ENCODE measurements at places on chromosomes 11 and 22. TPM values are rescaled to one million over a fixed set of nuclear protein-coding genes. Genes with fewer than 3 reads are reported as not detected.

SAMM50 gene
- 32.0 TPM for total RNA-seq

DNA sequence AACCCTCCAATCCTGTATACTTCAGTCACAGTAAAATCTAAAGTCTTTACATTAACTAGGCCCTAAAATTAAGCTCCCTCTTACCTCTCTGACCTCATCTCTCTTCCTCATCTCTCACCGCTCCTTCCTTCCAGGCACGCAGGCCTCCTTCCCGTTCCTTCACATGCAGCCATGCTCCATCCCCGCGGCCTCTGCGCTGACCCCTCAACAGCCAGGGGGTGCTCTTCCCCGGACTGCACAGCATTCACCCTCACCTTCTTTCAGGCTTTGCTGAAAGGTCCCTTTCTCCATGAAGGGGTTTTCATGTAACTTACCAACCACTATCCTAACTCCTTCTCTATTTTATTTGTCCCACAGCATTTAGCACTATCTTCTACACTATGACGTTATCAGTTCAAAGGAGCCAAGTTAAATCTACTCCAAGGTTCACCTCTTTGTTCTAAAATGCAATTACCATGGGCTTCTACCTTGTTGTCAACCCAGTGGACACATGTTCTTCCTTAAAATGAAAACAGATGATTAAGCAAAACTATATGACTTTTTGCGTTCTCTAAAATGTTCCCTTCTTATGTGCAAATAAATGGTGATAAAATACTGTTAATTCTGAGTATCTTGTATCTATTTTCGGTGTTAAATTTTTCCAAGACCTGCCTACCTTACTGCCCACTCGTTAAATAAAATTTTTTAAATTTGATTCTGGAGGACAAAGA, 57.8 kb upstream of the APOA1 start:
- no peak for DNase-seq

GRCh38 chr22:16965083-16965482, 42.9 kb downstream of the GAB4 start:
- DNase-seq: no peak

DNA sequence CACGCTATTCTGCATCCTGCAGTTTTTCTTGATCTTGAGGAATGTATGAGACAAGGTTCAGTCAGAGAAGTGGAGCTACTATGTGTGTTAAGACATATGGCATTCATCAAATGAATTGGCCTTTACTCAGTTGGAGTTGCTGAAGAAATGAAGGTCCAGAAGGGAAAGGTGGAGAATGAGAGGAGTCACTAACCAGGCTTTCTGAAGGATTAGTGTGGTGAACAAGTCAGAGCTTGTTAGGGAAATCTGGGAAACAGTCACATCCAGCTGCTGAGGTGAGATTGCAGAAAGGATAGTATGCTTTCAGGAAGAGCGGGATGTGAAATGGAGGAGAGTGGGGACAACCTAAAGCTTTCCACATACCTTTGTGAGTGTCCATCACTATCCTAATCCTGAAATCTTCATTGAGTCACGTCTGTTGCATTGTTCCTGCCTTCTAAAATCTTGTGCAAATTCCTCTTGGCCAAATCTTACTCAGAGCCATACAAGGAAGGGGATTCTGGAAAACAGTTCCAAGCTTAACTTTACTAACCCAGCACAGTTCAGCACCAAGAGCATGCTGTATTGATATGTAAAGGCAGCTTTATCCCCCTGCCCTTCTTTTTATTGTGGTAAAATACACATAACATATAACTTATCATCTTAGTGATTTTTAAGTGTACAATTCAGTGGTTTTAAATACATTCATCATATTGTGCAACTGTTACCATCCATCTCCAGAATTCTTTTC, 11.4 kb upstream of the PITPNB start:
- no peak for DNase-seq

- DNase-seq: no peak
These were observed 47.6 kb upstream of the OR8B8 start for GRCh38 chr11:124493016-124493655.

- no peak for DNase-seq
These were observed 626.3 kb downstream of the TBC1D22A start for GRCh38 chr22:47388778-47389177.

DESI1 gene
- total RNA-seq: 22.8 TPM

DNA sequence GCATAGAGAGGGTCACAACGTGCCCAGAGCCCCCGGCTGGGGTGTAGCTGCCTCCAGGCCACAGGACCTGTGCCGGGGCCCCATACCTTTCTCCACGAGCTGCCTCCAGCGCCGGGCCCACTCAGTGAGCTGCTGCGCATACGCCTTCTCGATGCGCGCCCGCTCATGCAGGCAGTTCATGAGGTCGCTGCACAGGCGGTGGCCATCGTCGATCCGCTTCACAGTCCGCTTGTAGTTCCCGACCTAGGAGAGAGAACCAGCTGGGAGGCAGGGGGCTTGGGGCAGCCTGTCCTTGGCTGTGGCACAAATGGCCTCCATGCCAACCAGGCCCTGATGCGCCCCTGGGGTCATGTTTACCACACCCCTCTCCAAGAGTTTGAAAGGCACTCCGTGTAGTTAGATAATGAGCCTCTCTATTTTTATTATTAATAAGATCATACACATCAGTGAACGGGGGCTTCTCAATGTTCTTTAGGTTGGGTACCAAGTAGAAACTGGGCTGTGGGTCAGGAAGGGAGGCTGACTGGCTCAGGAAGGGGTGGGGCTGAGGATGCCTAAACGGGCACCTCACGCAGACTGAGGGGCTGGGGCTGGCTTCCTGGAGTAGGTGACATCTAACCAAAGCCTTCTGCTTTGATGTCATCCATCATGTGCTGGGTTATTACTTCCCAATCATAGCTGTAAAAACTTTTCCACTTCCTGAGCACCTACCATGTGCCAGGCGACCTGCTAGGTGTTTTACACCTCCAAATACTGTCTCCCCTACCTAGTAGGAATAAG, 36.5 kb upstream of the ARFGAP3 start:
- no peak for DNase-seq

KREMEN1 gene
- total RNA-seq: 27.1 TPM

GLB1L2 gene
- total RNA-seq: 31.6 TPM

DNA sequence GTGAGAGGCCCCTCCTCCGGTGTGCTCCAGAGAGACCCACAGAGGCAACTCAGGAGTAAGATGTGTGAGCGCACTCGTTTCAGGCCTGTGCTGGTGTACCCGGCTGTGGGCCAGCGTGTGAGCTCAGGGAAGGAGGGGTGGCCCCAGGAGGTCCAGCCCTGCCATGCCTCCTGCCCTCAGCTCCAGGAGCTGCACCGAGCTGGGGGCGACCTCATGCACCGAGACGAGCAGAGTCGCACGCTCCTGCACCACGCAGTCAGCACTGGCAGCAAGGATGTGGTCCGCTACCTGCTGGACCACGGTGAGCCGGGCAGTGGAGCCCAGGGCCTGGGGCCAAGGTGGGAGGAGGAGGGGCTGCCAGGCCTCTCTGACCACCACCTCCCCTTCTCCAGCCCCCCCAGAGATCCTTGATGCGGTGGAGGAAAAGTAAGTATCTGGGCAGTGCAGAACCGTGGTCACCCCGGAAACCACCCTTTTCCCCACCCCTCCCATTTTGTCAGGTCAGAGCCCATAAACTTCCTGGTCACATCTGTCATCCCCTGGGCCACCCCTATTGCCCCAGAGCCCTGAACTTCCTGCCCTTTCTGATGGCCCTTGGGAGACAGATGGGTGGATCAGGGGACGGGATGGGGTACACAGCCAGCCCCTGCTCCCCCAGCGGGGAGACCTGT, 2.5 kb upstream of the MDK start:
- no peak for DNase-seq

- no peak for DNase-seq
These were observed 267.6 kb upstream of the TENM4 start for GRCh38 chr11:79708319-79708932.

GRCh38 chr11:15969281-15969680, 387.1 kb downstream of the SOX6 start:
- peak; percentile 60 for DNase-seq

GRCh38 chr22:49431551-49431950, 396.1 kb downstream of the BRD1 start:
- DNase-seq: no peak

DNA sequence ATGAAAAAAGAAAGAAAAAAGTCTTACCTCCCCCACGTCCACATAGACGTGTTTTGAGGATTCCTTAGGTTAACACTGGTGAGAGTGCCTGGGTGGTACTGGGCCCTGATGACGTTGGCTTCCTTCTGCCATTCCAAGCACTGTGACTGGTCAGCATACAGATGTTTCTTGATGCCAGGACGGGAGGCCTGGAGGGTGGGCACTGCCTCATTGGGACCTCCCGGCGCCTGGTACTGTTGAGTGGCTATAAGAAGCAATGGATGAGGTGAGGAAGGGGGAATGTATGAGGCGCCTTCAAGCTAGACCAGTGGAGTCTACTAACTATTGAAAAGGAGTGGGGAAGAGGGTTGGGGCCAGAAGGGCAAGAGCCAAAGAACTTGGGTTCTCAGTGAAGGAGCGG, 45.3 kb downstream of the MICAL2 start:
- DNase-seq: no peak

DNA sequence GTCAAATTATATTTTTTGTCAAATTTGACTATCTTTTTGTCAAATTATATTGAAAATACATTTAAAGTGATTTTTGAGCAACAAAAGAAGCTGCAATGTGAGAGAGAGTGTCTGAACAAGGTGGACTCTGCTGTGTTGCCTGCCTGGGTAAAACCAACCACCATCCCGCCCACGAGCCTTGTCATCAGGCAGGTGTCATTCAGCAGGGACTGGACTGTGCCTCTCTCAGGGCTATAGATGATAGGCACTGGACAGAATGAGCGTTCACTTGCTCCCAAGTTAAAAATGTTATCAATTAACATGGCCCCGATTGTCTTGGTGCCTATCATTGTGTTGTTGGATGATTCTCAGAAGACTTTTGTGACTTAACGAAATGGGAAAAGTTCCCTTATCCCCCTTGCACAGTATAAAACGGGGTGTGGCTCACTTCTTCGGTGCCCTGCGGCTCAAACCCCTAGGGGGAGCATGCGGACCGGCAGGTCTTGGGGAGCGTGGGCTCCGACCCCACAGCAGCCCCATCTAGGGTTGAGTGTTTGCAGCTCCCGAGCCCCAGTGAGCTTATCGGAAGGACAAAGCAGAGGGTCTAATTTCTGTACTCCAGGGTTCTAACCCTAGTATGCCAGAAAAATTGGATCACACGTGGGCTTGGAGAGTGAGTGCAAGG, 1.7 kb downstream of the APOL5 start:
- DNase-seq: no peak

SLC22A12 gene
- total RNA-seq: not detected

CALCA gene
- total RNA-seq: 50.7 TPM

DNA sequence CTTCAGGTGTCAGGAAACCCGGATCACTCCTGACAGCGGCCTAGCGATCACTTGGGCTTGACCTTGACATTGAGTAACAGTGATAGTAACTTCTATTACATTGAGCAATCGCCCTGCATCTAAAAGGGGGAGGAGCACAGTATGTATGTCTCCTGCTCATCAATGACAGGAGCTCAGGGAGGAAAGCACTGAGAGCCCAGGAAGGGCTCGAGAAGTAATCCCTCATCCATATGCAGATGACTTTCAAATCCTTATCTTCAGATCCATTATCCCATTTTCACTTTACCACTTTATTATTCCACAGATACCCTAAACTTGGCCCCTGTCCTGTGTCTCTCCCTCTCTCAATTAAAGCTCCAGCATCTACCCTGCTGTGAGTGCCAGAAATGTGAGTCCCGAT, 47.8 kb downstream of the ABTB2 start:
- DNase-seq: no peak

DNA sequence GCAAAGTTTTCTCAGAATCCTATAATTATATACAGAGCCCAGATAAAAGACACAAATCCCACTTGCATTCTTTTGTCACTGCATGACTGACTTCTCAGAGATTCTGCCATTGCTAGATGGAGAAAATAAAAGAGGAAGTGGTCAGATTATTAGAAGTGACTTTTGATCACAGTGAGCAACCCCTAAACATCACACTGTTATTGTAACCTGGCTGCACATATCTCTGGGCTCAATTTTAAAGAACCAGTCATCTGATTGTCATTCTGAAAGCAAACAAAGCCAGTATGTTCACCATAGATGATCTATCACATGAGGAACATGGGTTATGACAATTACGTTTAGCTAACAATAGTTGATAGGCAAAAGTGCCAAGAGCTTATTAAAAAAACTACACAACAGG, 47.8 kb downstream of the COPB1 start:
- DNase-seq: no peak

OR52I2 gene
- total RNA-seq: not detected

DNA sequence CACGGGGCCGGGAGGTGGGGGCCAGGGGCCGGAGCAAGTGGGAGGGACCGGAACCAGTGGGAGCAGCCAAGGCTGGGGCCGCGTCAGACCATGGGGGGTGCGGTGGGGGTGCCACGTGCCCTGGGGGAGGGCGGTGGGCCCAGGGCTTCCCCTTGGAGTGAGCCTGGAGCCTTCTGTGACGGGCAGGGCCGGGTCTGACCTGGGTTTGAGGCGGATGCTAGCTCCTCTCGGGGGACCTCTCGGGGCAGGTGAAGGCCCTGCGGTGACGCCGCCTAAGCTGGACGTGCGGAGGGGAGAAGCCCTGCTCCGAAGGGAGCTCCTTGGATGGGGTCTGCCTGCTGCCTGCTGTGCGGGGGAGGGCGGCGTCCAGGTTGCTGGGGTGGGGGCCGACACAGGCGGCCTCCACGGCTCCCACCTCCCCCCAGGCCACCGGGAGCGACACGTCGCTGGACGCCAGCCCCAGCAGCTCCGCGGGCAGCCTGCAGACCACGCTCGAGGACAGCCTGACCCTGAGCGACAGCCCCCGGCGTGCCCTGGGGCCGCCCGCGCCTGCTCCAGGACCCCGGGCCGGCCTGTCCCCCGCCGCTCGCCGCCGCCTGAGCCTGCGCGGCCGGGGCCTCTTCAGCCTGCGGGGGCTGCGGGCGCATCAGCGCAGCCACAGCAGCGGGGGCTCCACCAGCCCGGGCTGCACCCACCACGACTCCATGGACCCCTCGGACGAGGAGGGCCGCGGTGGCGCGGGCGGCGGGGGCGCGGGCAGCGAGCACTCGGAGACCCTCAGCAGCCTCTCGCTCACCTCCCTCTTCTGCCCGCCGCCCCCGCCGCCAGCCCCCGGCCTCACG, 115.0 kb downstream of the CACNA1I start:
- DNase-seq: no peak

DNA sequence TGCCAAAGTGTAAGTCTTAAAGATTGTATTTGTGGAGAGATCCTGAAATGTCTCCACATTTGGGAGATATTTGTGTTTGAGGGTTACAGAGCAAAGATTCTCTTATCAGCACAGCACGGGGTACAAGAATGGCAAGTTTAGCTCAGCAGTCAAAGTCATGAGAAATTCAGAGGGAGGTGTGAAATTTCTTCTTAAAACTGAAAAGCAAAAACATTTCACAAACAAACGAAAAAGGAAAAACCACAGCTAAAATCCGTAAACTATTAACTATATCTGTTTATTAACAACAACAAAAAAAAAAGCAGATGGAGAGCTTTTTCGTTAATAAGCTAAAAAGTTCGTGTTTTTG, 40.9 kb upstream of the ETS1 start:
- DNase-seq: no peak

MPPED2 gene
- total RNA-seq: 103 TPM

NXPE4 gene
- total RNA-seq: not detected

RBM4B gene
- total RNA-seq: 16.6 TPM

PRG3 gene
- total RNA-seq: not detected

TBX10 gene
- total RNA-seq: not detected

GRCh38 chr11:119578521-119579191, 150.3 kb downstream of the NECTIN1 start:
- no peak for DNase-seq

Measured in thyroid gland (tissue), 4 donors.